Fibroblast of skin of scalp (primary cell): ENCODE measurements at places on chromosomes 13 and 19.

- no peak for DNase-seq
Measured at GRCh38 chr19:3131168-3131567, 4.7 kb upstream of the GNA15 start.

- DNase-seq, result no peak
Measured at GRCh38 chr19:6223461-6224307, 56.1 kb downstream of the MLLT1 start.

GRCh38 chr19:50329146-50329925 is at the start of gene KCNC3:
KCNC3 (minus strand) TSS chr19:50329377; CDS start chr19:50329082, 295 bp downstream.
- peak; percentile 93 for DNase-seq

DNA sequence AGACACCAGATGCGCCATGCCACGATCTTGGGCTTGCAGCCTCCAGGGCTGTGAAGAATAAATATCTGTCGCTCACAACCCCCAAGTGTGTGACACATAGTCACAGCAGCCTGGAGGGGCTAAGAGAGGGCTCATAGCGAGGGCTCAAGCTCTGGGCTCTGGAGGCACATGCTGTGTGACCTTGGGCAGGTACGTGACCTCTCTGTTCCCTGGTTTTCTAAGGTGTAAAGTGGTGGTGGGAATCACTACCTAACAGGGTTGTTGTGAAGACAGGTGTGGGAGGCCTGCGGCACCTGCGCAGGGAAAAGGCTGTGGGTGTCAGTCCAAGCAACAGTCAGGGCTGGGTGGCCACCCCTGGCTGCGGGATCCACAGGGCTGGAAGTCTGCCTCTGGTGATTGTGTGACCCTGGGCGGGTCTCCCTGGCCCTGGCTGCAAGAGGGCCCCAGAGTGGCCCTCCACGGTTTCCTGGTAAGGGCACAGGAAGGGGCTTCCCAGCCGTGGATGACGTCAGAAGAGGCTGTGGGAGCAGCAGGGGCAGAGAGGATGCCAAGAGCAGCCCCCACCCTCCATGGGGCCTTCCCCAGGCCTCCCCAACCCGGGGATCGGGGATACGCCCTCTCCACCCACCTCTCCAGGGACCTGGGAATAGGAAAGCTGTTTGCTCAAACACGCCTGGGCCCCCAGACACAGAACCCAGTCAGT is 218.8 kb upstream of the SGCG start:
- DNase-seq, result no peak

- DNase-seq, result no peak
Measured at GRCh38 chr13:106232681-106233080, 302.8 kb downstream of the EFNB2 start.

DNA sequence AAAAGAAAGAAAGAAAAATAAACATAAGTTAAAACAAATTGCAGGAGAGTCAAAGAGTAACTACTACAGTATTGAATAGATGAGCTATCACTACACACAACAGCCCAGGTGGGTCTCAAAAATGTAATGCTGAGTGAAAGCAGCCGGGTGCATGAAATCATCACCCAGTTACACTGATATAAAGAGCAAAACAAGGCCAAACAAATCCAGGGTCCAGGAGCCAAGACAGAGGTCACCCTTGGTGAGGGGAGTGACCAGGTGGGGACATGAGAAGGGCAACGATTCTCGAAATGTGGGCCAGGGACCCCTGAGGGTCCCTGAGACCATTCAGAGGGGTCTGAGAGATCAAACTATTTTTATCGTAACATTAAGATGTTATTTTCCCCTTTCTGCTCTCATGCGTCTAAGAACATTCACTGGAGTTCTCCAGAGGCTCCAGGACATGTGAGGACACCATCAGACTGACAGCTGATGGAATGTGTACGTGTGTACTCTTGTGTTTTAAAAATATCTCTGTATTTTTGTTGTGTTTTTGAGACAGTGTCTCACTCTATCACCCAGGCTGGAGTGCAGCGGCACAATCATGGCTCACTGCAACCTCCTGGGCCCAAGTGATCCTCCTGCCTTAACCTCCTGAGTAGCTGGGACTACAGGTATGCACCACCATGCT is 10.6 kb downstream of the COQ8B start:
- DNase-seq, result no peak

GRCh38 chr13:113747291-113747833 is 11.7 kb upstream of the TMEM255B start:
- DNase-seq, result no peak

DNA sequence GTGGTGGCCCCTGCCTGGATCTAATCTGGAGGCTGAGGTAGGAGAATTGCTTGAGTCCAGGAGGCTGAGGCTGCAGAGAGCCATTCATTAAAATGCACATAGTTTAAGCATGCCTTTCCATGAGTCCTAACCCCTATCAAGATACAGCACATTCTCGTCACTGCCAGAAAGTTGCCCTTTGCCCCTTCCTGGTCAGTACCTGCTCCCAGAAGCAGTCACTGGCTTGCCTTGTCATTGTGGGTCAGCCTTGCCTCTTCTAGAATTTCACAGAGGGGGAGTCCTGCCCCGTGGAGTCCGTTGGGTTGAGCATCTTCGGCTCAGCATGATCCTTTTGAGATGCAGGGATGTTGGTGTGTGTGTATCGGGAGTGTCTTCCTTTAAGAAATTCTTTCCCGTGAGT is 10.8 kb downstream of the BICRA start:
- DNase-seq, result no peak

- DNase-seq, result no peak
Measured at GRCh38 chr19:2079865-2080301, 16.2 kb downstream of the MOB3A start.

DNA sequence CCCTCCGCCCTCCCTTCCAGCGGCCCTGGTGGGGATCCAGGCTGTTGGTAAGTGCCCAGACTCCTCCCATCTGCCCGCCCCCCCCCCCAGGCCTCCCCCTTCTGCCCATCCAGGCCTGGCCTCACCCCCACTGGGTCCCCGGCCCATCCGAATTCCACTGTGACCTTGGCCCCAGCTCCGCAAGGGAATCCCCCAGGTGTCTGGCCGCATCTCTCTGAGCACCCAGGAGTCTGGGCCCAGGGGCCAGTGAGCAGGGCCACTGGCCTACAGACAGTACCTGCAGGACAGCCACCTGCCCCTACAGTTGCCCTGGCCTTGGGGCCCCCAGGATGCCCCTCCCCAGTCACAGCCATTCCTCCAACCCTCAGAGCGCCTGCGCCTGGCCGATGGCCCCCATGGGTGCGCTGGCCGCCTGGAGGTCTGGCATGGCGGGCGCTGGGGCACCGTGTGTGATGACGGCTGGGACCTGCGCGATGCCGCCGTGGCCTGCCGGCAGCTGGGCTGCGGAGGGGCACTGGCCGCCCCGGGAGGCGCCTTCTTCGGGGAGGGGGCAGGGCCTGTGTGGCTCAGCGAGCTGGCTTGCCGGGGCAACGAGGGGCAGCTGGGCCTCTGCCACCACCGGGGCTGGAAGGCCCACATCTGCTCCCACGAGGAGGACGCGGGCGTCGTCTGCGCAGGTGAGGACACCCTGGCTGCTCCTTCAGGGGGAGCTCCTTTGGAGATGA is 912 bp downstream of the SSC5D start:
- DNase-seq, result no peak

DNA sequence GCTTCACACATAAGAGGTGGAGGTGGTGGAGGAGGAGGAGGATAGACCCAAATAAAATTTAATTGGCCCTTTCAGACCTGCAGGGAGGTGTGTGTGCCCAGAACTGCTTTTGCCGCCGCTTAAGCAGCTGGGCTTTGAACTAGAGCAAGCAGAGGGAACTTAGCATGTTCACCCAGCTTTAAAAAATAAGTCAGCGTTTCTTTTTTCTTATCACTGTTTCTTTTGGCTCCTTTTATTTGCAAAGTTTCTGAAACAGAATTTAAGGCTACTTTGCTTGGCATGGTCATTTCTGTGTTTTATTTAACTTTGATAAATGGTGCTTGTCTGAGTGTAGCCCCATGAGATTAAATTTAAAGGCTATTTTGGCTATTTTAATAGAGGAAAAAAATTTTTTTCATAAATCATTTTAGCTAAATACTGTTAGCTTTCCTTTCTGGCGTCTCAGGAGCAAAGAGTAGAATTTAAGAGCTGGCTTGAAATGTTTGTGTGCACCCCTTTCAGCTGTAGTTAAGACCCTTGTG is 43.3 kb upstream of the RNF113B start:
- no peak for DNase-seq

GRCh38 chr19:20776083-20777076 is at the start of gene ZNF66:
ZNF66 (plus strand) TSS chr19:20776304; CDS start chr19:20776448, 144 bp downstream.
- peak; percentile 97 for DNase-seq

DNA sequence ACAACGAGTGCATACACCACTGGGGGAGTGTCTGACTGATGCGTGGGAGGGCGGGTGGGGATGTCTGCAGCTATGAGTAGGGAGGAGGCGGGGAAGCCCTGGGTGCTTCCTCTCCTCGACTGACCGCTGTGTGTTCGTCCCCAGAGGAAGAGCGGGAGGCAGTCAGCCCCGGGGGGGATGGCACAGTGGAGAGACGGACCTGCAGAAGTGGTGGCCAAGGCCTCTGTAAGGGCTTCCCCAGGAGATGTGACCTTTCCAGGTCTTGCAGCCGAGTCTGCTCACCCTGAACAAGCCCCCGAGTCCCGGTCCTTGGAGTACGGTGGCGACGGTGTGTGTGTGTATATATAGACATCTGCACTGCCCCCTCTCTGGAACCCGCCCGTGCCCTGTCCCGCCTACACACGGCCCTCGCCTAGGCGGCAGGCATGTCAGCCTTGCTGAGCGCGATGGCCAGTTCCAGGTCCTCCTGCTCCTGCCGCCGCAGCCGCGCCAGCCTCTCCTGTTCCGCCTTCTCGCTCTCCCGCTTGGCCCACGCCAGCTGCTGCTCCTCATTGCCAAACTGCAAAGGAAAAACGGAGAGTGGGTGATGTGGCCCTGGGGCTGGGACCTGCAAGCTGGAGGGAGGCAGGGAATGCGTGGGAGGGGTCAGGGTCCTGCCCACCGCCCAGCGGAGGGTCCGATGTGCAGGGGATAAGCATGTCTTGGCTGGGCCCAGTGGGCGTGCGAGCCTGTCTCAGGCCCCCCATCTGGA is 30.8 kb downstream of the KLF2 start:
- no peak for DNase-seq

GRCh38 chr13:57138988-57139387 is 1.7 kb upstream of the PRR20A start:
- no peak for DNase-seq

GRCh38 chr19:4359627-4360000 is 16.3 kb downstream of the MPND start:
- DNase-seq, result no peak

- DNase-seq, result no peak
Measured at GRCh38 chr19:34370983-34371382, 6.0 kb downstream of the GPI start.

DNA sequence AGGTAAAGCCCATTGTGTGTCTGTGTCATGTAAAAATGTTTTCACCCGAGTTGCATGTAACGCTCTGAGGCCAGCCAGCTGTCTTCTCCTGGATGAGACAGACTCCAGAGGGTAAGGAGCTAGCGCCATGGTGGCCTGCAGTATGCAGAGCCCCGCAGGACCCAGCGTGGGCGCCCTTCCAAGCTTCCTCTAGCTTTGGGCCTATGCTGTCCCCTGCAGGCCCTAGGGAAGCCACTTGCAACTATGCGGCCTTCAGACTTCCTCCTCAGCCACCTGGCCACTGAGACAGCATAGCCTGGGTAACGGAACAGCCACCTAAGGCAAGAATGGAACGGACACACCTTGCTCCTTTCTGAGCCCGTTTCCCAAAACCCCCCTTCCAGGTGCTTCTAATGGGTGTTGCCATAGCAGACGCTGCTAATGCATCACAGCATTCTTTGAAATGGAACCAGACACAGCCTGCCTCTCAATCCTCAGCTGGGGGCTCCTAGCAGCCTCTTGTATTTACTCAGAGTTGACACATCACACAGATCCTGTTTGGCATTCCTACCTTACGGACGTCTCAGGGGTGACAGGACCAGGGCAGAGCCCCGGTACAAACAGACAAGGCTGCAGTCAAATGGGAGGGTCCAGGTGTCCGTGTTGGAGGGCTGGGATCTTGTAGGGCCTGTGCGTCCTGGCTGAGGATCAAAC is 6.2 kb downstream of the FAM32A start:
- DNase-seq, result no peak

DNA sequence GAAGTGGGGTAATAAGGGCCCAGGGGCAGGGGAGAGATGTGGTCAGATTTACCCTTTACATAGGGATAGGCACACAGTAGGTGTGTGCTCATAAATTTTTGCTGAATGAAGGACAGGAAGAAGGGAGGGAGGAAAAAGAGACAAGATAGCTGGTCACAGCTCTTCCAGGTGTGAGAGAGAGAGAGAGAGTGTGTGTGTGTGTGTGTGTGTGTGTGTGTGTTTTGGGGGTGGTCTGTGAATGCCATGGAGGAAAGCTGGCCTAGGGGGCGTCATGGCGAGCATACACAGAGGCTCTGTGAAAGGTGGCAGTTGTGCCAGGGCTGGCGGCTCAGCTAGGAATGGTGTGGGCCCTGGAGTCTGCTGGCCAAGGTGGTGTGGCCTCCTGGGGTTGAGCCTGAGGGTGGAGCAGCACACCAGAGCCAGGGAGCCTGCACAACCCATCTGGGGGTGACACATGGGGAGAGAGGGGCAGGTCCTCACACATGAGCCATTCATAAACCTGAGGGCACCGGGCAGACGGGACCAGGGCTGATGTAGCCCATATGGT is 6.0 kb upstream of the PRX start:
- DNase-seq, result no peak

GRCh38 chr19:6531956-6532243 is 1.1 kb downstream of the TNFSF9 start:
- DNase-seq, result no peak

GRCh38 chr13:72050251-72050650 is 183.2 kb upstream of the DACH1 start:
- no peak for DNase-seq

DNA sequence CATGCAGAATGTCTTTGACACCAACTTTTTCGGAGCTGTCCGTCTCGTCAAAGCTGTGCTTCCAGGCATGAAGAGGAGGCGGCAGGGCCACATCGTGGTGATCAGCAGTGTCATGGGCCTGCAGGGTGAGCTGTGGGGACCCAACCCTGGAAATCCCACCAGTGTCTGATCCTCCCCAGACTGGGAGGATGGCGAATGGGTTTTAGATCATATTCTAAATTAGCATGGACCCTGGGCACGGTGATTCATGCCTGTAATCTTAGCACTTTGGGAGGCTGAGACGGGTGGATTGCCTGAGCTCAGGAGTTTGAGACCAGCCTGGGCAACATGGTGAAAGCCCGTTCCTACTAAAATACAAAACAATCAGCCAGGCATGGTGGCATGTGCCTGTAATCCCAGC is 5.5 kb downstream of the RDH8 start:
- DNase-seq, result peak; percentile 15

DNA sequence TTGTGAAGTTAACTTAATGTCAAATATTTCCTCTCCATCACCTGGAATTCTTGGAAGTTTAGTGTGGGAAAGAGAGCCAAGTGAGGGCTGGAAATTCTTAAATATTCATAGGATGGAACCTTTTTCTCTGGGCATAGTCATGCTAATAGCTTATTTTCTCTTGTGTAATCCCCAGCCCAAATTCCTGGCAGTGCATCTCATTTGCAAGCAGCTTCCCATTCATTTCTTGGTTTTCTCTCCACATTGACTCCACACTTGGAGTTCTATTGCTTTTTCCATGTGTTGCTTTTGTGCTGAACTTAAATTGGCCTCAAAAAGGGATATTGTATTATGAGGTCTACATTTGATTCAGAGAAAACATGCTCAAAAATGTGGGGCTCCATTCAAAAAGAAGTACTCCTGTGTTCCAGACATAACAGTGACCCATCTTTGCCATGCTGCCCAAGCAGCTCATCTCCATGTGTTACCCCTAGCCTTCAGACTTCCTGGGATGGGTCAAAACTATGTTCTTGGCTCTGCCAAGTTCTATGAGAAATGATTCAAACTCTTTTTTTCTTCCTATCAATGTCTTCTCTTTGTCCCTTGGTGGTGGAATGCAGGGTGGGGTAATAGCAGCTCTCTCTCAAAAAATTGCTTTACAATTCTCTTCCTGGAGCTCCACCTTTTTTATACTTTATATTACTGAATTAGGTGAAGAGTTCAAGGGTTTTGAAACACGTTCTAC is 2471.5 kb downstream of the PCDH9 start:
- DNase-seq, result no peak
